ENCODE measurements at places on chromosomes 1 and 21.
A peak's percentile ranks its signal among the peaks of the same experiment; 100 is the strongest.

DNA sequence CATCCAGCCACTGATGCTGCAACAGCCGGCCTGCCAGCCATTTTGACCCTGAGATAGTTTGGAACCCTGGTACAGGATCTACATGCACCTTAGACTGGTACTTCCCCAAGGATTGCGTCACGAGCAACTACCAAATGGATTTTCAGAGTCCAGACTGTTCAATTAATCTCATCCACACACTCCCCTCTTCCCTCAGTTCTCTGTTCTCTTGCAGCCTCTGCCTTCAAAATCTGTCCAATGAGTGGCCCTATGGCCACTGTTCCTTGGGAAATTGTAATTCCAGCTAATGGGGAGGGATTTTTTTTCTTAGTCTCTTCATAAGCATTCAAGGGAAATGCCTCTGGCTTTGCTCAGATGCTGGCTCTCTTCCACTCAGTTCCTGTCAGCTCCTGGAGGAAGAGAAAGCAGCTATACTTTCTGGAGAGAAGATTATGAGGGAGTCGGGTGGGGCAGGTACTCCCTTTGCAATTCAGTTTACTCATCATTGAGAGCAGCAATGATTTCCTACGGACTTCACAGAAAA lies 19.8 kb upstream of the UAP1 start:
- DNase-seq = no peak

DNA sequence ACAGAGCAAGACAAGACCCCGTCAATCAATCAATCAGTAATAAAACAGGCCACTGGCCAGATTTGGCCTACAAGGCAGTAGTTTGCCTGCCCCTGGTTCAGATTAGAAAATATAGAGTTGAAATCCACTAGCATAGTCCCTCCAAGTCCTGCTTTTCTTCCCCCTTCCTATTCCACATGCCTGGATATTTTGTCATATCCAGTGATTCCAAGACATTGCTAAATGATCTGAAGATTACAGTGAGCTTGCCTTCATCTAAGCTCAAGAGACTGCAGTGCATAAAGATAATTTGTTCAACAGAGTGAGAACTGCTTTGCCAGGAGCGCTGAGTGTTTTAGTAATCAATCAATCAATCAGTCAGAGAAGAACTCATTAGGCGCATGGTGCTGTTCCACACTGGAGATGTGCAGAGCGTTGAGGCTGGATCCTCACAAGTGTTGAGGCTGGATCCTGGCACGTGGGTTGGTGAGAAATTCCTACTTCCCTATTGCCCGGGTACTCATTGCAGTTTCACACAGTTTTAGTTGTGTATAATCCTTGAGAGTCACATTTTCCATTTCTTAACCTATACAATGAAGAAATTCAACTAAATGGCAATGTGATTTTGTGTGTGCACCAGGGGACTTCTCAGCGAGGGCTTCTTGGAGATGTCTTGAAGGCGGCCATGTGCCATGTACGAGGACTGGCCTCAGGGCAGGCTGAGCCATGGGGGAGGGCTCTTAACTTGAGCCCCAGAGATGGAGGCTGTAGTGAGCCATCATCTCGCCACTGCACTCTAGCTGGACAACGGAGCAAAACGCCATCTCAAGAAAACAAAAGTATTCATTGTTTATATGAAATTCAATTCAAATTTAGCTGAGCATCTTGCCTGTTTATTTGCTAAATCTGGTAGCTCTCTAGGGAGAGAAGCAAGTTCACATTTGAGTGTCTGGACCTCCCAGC lies 76.3 kb downstream of the TOMM20 start:
- DNase-seq = no peak

- DNase-seq = no peak
These were observed 15.9 kb upstream of the POGZ start for GRCh38 chr1:151475175-151475574.

- DNase-seq = no peak
These were observed 89.6 kb downstream of the UBIAD1 start for GRCh38 chr1:11362547-11363021.

- DNase-seq = no peak
These were observed 2.1 kb downstream of the B4GALT2 start for GRCh38 chr1:43981135-43981491.

DNA sequence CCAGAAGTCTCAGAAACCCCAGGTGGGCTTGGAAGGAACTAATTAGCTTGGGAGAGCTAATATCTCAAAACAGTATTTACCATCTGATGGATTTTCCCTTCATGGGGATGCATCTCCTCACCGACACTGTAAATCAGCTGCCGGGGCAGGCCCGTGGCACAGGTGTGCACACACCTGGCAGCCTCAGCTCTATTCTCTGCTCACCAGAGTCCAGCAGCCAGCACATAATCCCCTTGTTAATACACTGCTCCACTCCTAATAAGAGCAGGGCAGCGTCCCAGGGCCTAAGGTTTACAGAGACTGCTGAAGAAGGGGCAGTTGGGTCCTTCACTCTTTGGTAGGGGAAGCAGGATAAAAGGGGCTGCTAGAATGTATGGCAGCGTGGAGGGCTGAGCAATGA lies 200.0 kb downstream of the TOMM20 start:
- DNase-seq = no peak

- DNase-seq = no peak
These were observed 21.7 kb downstream of the RNF187 start for GRCh38 chr1:228508840-228509415.

DNA sequence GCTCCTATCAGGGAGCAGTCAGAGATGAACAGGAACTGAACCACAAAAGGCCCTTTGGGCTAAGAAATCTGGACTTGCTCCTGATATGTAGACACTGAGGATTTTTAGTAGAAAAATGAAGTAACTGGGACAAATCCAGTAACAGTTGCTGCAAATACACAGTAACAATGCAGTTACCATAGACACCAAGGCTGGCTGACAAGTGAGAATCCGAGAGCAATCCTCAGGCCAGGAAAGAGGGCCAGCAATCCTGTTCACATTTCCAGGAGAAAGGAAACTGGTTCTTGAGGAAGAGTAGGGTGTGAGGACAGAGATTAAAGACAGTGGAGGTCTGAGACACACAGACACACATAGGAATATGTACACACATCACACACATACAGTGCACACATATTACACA lies 9.3 kb upstream of the LORICRIN start:
- DNase-seq = no peak

DNA sequence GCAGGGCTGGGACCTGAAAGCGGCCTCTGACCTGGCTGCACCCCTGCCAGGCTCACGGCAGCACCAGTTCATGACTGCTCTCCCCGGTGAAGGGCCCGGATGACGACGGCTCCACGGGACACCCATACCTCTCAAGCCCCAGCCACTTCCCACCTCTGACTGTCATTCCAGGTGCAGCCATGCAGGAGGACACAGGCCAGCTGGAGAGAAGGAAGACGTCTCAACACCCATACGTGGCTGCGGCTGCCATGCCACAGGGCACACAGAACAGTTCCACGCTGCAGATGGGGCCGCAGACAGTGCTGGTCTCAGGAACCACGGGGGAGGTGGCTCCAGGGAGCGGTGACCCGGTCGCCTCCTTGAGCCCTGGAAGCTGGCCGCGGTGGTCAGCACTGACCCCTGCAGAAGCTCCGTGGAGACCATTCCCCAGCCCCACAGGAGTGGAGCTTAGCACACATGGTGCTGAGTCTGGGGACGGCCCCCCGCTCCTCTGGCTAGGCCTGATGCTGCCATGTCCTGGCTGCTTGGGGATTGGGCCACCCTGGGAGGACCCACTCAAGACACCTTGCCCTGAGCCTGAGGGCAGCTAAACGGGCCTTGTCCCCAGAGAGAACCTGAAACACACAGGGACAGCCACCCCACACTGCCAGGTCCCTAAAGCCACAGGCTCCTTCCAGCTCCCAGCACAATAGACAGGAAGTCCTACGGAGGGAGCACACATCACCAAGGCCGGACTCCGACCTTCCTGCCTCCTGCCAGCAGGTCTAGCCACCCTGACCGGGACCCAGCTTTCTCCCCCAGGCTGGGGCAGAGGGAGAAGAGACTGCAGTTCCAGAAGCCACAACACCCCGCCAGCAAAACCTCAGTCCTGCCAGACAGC lies 8.6 kb downstream of the WNT9A start:
- no peak for DNase-seq

DNA sequence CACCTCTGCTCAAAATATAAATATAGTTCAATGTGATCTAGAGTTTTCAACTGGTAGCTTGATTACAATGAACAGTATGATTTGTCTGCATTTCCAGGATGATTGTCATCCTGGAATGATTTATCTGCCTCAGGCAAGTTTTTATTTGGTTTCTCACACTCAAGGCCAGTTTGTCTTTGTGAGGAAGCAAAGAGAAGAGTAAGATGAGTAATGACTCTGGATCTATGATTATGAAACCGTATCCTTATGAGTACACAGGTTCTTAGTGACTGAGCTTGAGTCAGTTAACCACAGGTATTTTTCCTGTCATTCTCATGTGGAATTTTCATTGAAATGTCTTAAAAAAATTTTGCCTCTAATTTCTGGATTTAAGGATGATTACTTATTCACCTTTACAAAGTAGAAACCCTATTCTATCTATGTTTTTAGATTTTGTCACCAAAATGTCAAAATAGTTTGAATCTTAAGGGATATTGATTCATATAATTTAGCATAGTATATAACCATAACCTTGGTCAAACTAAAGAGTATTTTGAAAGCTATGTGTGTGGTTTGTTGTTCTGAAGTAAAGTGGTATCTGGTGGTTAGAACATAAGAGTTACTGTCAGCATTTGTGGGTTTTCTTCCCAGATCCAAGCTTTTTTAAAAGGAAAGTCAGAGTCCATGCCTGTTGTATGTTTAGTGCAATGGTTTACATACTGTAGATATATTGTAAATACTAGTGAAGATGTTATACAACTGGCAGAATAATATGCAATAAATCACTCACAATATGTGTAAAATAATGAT lies 145.0 kb downstream of the RASAL2 start:
- DNase-seq = no peak

GRCh38 chr21:35651196-35651595 lies 409.1 kb downstream of the SETD4 start:
- no peak for DNase-seq

- DNase-seq = no peak
These were observed 10.0 kb upstream of the C1orf115 start for GRCh38 chr1:220680085-220680687.

DNA sequence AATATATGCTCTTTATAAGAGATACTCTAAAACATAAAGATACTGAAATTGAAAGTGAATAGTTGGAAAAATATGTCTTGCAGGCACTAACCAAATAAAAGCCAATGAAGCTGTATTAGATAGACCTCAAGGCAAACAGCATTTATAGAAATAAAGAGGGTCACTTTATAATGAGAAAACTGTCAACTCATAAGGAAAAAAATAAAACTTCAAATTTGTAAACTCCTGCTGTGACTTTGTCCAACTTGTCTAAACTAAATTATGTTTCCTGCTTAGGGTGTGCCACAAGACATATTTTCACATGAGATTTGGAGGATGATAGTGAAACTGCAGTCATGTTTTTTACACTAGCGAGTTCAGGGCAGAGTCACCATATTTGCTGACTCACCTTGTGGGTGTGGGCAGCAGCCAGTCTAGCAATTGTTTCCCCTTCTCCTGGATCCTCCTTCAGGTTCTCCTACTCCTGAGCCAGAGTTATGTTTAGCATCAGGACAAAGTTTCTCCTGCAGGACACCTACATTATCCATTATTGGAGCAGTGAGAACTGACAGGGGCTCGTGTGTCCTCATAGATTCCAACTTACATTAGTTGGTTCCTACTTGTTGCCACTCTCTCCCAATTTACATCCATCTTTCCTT lies 43.8 kb downstream of the CD53 start:
- DNase-seq = no peak

DNA sequence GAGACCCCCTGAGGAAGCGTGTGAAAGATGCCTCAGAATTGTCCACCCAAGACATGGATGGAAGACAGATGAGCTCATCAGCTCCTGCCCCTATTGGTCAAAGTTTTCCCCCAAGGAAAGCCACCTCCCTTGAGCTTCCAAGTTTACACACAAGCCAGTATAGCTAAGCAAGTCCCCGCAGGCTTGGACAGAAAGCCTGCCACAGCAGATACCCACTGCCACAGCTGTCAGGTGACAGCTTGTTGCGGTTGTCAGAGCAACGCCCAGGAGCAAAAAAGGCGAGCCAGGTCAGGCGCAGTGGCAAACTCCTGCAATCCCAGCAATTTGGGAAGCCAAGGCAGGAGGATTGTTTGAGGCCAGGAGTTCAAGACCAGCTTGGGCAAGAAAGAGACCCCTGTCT lies 60.9 kb upstream of the IFNAR2 start:
- DNase-seq = no peak

- DNase-seq = no peak
These were observed 12.9 kb downstream of the GSTM5 start for GRCh38 chr1:109724933-109725332.

- DNase-seq = no peak
These were observed at the start of gene CHI3L2 for GRCh38 chr1:111227434-111227833. Gene CHI3L2, plus strand, starts transcription at chr1:111227713. Its CDS starts 17 bp downstream, at chr1:111227730.

DNA sequence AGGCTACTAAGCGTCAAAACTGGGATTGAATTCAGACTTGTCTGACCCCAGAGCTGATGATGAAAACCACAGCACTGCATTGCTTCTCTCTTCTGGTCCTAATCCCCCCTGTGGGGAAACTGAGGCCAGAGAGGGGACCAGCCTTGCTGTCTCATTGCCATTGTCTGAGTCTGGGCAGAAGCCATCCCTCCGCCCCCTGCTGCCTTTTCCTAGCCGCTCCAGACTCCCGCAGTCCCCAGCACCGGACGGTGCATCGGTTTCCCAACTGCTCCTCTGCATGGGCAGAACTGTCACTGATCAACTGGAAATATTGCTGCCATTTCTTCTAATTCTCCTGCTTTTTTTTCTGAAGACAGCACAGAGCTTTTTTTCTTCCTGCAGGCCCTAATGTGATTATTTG lies 157.4 kb downstream of the ACTL8 start:
- no peak for DNase-seq

DNA sequence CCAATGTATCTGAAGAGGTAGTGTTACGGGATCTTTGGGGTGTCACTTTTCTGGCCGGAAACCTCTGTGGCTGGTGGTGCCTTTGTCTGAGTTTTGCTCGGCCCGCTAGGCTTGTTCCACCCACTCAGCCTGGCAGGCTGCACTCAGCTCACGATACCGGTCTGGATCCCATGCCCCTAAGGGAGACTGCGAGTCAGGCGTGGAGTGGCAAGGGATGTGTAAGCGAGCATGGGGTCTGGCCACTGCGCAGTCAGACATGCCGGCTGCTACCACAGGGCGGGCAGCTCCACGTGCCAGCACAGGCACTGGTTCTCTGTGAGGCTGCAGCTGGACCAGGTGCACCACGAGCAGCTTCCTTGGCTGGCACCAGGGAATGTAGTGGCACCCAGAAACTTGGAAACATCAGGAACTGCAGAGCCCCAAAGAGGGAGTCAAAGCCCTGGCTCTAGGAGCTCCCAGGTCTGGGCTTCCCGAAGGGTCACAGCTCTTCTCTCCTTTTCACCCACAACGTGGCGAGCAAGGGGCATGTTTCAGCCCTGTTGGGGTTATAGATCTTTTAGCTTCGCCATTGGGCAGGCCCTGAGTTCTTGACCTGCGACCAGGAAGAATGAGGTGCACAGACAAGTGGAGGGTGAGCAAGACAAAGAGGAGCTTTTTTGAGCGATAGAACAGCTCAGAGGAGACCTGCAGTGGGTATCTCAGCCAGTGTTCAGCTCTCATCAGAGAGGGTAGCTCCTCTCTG lies 23.8 kb upstream of the LRRC8C start:
- DNase-seq = peak; percentile 47
